ELR (cell line): ENCODE measurements at places on chromosomes 1 and 21.

DNA sequence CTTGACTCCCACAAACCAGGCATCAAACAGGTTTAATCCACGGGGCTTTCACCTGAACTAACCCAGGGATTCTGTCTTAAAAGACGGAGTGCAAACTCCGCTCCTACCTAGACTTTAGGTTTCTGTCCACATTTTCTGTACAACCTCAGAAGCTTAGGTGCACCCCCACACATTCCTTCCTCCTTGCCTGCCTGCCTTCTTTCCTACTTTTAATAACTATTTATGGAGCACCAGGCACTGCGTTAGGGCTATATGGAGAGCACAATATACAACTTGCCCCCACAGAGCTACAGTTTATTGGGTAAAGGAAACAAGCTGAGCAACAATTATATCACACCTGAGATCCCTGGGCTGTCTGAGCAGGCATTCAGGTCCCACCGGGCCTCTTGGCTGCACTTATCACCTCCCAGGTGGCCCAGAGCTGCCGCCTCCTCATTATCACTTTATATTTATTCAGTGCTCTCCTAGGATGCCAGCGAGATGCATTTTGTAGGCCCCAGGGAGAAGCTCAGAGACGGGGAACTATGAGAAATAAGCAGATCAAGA lies 64.1 kb downstream of the DNTTIP2 start:
- DNase-seq, result no peak

- no peak for DNase-seq
These were observed 33.5 kb downstream of the DMAP1 start for GRCh38 chr1:44246806-44247205.

GRCh38 chr1:22239378-22239777 lies 96.5 kb upstream of the WNT4 start:
- DNase-seq, result no peak

DNA sequence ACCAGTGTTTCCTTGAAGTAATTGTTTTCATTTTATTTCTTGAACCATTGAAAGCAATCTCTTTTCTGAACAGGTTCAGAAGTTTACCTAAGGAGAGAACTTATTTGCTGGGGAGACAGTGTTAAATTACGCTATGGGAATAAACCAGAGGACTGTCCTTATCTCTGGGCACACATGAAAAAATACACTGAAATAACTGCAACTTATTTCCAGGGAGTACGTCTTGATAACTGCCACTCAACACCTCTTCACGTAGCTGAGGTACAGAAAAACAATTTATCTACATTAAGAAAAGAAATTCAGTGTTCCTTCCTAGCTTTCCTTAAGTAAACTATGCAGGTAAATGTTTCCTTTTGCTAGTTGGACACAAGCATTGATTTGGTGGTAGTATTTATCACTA lies 27.4 kb downstream of the AGL start:
- DNase-seq, result no peak

GRCh38 chr1:156961709-156962108 lies 41.3 kb downstream of the LRRC71 start:
- peak; percentile 56 for DNase-seq

- no peak for DNase-seq
These were observed 99.2 kb downstream of the PLPPR4 start for GRCh38 chr1:99363531-99363930.

DNA sequence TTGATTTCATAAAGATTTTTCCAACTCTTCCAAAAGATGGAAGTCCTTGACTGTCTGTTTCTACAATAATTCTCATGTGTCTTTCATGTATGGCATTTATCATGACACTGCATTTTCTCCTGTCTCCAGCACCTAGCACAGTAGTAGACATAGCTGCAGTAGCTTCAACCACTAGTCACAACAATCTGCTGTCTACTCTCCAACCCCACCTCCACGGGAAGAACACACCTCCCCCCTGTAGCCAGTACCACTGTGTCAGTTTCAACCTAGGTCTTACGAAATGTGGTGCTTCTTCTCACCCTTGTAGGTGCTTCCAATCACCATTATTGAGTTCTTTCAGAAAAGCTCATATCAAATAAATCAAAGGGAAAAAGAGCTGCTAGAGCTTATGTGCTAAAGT lies 425.1 kb upstream of the ADAMTS5 start:
- no peak for DNase-seq

GRCh38 chr1:66239834-66240233 lies 294.1 kb upstream of the SGIP1 start:
- peak; percentile 46 for DNase-seq

GRCh38 chr21:22728091-22728490 lies 1729.9 kb downstream of the NCAM2 start:
- peak; percentile 47 for DNase-seq

DNA sequence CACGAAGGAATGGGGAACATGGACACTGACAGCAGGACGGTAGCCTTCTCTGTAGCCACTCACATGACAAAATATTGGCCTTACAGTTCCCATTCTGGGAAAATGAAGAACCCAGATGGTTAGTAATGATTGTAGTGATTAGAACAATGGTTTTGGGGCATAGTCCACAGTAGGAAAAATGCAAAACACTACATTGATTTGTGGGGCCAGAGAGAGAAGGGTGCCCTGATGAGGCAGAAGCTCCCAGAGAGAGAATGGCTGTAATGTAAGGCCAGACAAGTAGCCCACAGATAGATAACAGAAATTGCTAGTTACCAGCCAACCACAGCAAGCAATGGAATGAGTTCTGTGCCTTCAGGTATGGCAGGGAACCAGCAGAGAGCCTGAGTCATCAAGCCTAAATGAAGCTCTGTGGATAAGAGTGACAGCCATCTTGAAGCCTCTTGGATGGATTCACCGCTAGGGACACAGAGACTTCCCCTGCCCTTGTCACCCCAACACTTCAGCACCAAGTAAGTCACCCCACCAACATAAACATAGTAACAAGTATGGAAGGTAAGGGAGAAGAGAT lies 206.1 kb downstream of the BACH1 start:
- peak; percentile 22 for DNase-seq

DNA sequence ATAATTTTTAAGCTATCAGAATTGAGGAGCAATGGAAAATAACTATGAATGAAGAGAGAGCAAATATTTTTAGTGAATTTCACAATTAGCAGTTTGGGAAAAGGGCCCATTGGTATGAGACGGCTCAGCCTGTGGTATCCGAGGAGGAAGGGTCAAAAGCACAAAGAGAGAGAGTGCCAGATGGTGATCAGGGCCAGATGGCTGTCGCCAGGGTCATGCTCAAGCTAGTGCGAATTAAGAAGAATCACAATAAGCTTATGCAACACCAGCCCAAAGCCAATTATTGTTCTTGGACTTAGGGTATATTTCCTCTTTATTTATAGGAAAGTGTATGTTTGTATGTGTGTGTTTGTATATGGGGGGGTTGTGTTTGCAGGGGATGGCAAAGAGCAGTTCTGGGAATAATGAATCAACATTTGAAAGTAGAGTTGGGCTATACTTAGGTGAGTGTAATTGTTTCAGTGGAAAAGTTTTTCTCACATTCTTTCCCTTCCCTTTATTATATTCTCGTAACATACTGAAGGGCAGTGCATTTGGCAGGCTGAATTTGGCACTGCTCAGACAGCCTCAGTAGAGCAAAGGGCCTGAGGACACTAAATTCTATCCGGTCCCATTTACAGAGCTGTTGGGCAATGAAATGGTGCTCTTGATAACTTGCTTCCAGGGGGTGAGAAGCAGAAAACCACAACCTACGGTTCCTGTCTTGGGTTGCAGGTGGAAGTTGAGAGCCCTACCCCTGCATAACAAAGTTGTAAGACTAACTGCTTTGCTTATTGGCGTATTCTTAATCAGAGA lies 19.5 kb upstream of the DDR2 start:
- no peak for DNase-seq

DNA sequence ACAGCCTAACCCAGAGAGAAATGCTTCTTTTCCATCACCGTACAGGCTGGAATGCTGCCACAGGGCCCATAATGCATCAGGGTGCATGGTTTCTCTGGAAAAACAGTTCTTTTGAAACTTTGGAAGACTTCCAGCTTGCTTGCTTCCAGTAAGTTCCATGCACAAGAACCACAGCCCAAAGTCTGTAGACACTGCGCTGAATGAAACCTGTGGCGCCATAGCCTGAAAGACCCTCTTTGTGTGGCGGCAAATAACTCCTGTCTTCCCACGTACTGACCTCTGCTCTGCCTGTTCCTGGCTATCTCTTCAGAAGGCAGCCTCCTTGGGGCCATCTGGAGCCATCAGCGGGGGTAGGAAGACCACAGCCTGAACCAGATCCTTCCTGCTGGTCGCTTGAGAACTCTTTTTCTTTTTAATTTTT lies 15.1 kb downstream of the MIIP start:
- no peak for DNase-seq

DNA sequence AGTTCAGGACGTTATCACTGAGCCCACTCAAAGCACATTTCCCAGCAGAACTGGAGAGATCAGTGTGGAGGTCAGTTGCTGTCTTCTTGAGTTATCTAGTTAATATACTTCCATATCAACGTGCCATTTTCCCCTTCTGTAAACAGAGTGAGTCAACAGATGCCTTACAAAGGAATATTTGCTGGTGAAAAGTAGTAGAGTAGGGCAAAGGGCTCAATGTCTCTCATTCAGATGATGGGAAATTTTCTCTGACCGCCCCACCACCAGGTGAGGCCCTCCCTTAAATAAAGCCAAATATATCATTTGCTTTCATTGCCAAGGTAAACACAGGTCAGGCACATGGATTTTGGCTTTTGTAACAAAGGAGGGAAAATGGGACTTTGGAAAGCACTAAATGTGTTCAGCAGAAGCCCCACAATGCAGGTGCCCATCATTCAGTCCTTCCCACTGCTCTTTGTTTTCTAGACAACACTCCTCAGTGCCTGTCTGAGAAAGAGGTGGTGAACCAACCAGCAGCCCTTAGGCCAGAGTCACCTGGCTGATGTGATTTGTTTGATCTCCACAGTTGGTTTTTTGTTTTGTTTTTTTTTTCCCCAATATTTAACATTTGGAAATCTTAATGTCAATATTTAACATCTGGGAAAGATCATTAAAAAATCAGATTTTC lies 40.5 kb upstream of the SAMD13 start:
- DNase-seq, result peak; percentile 12

- DNase-seq, result no peak
These were observed 12.2 kb downstream of the SPATA46 start for GRCh38 chr1:162364498-162364897.

- DNase-seq, result no peak
These were observed 7.6 kb upstream of the CDCP2 start for GRCh38 chr1:54160351-54160750.

GRCh38 chr1:47696737-47697441 lies 259.0 kb downstream of the FOXD2 start:
- no peak for DNase-seq

DNA sequence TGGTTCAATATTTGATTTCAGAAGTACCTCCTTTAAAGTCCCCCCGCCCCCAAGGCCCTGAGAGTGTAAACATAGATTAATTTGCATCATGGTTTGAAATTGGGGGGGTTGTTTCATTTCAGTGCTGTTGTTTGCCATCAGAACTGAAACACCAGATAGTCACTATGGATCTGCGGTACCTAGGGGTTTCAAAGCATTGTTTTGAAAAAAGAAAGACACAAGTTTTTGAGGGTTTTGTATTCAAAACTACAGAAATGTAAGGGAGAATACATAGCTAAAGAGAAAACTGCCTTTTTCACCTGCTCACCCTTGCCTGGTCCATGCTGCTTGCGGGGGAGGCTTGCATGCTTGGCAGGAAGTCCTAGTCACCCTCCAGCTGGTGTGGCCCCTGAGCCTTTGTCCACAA lies 59.3 kb downstream of the ACP6 start:
- DNase-seq, result no peak
